ENCODE measurements at places on chromosomes 5 and 9. TPM values are rescaled to one million over a fixed set of nuclear protein-coding genes. Genes with fewer than 3 reads are reported as not detected.

Gene CYSRT1
- 0.13 TPM for total RNA-seq

Gene HACD4
- 0.26 TPM for total RNA-seq

Gene REEP2
- 1.6 TPM for total RNA-seq

Gene CDC42SE2
- 47.6 TPM for total RNA-seq

Gene QRFP
- not detected for total RNA-seq

Gene C5orf52
- total RNA-seq, result not detected

Gene PCAT7
- total RNA-seq, result not detected

Gene SPATA31C1
- not detected for total RNA-seq

Gene GADD45G
- total RNA-seq, result under 0.01 TPM

Gene SHROOM1
- total RNA-seq, result 1.5 TPM

Gene ZNF454
- 0.26 TPM for total RNA-seq

Gene PCDHGA10
- total RNA-seq, result 3.0 TPM

Gene TOR2A
- 5.3 TPM for total RNA-seq

Gene RASEF
- total RNA-seq, result under 0.01 TPM

Gene MOB3B
- total RNA-seq, result 1.9 TPM

Gene ITK
- not detected for total RNA-seq

Gene ADAMTS16
- not detected for total RNA-seq

Gene PTGR1
- total RNA-seq, result 6.8 TPM

Gene PCDHB15
- total RNA-seq, result 0.26 TPM

Gene SERF1A
- total RNA-seq, result 4.9 TPM

Gene PCA3
- 0.25 TPM for total RNA-seq

Gene PDGFRB
- 5.0 TPM for total RNA-seq

Gene LHX3
- total RNA-seq, result not detected

Gene IFNA13
- total RNA-seq, result not detected

Gene LTC4S
- 0.39 TPM for total RNA-seq

Gene FGF1
- total RNA-seq, result 0.13 TPM

Gene DEPDC1B
- 4.4 TPM for total RNA-seq

Gene MYO10
- 76.5 TPM for total RNA-seq

Gene MYOZ3
- 0.13 TPM for total RNA-seq

Gene MEF2C
- 118 TPM for total RNA-seq

Gene ENDOG
- total RNA-seq, result 29.5 TPM

Gene ARL15
- 39.0 TPM for total RNA-seq

Gene PPP3R2
- not detected for total RNA-seq

Gene SLC22A4
- 5.7 TPM for total RNA-seq

Gene NEUROG1
- not detected for total RNA-seq

Gene LURAP1L
- total RNA-seq, result 2.5 TPM

Gene SLC44A1
- total RNA-seq, result 18.7 TPM

Gene ESM1
- 73.0 TPM for total RNA-seq

Gene DBH
- total RNA-seq, result not detected

Gene PRR16
- not detected for total RNA-seq

Gene SLC9A3
- 0.51 TPM for total RNA-seq

Gene HRH2
- total RNA-seq, result 0.13 TPM

Gene STXBP1
- 13.0 TPM for total RNA-seq

Measured in dermis microvascular lymphatic vessel endothelial cell (primary cell).